Epithelial cell of prostate (primary cell): ENCODE measurements at places on chromosomes 16 and 17.

DNA sequence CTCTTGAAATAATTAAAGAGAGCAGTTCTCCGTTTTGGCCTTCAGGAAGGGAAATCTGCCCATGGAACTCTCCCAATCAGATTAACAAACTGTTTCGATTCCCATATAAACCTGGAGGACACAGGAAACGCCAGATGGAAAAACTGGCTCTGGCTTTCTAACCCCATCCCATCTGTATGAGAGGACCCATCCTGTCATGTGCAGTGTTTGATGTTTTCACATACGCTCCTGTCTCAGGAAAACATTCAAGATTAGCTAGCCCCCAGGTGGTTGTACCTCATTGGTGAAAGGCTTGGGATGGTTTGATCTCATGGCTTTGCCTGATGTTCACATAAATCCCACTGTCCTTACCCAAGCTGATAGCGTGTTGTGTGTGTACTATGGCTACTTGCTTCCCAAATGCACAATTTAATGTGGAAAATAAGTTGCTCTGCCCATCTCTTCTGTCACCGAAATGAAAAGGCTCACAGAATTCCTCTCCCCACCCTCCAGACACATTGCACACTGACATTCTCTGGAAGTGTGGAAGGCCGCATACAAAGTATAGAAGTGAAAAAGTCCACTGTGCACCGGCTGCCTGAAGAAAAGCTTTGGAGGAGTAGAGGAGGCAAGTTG is 18.2 kb upstream of the ERN1 start:
- no peak for DNase-seq

DNA sequence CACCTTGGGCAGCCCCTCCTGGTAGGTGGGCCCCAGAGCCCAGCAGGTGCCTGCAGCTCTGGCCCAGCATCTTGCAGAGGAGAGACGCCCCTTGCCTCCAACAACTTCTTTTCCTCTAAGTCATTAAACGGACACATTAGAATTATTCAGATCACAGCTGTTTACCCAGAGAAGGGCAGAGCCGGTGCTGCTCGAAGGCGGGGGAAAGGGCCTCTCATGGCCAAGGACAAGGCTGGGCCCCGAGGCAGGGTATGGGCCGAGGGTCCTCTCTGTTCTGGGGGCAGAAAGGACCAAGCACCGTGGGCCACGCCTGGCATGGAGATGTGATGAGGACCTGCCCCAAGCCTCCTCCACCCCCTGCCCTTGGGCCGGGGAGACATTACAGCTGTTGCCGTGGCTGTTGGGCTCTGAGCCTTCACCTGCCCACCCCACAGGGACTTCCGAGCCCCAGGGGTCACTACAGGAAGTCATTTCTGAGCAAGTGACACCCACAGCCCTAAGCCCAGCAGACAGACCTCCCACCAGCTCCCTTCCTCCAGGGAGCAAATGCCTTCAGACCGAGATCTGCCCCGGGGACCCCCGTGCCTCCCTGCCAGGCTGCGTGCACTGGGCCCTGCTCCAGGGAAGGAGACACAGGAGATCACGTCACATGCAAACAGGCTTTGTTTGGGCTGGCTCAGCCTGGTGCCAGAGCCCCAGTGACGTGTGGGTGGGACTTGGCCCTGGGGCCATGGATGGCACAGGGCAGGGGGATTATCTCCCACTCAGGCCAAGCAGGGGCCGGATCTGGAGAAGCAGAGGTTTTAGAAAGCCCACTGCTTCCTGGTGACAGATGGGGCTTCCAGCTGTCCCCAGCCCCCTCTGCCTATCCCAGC is 699 bp upstream of the PVALEF start:
- no peak for DNase-seq

DNA sequence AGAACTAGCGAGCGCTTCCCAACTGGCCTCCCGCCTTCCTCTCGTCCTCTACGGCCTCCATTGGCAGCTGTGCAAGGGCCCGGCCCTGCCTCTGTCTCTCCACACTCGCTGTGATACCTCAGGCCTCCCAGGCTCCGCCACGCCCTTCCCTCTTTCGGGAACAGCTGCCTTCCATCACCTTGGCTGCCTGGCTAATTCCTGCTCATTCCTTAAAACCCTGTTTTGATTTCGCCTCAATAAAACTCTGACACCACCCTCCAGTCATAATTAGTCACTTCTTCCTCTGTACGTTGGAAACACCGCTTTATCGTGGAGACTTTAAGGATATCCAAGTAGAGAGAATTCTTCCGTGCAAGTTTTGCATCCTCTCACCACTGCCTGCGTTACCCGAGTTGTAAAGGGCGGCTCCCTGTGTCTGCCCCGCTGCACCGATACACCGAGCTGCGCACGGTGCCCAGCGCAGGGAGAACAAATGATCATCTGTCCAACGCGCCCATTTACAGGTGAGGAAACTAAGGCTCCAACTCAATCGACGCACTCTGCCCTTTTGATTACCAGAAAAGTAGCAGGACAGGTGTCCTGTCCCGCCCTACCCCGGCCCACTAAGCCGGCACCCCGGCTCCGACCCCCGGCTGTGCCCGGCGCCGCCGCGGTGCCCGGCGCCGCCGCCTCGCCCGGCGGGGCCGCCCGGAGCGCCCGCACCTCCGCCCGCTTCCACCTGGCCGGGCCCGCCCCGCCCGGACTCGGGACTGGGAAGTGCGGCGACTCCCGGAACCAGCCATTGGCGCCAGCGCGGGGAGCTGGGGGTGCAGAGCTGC is 139.7 kb downstream of the SEC14L1 start:
- DNase-seq = peak; percentile 64

GRCh38 chr17:44887971-44888954 is 11.0 kb downstream of the EFTUD2 start:
- no peak for DNase-seq

GRCh38 chr17:78999056-78999768 is 10.4 kb downstream of the CANT1 start:
- no peak for DNase-seq

GRCh38 chr17:2749784-2750181 is 331 bp upstream of the CCDC92B start:
- DNase-seq = no peak

GRCh38 chr16:2963074-2963722 is 877 bp upstream of the KREMEN2 start:
- no peak for DNase-seq

- no peak for DNase-seq
These were observed 493.9 kb downstream of the WWOX start for GRCh38 chr16:78593352-78593751.

DNA sequence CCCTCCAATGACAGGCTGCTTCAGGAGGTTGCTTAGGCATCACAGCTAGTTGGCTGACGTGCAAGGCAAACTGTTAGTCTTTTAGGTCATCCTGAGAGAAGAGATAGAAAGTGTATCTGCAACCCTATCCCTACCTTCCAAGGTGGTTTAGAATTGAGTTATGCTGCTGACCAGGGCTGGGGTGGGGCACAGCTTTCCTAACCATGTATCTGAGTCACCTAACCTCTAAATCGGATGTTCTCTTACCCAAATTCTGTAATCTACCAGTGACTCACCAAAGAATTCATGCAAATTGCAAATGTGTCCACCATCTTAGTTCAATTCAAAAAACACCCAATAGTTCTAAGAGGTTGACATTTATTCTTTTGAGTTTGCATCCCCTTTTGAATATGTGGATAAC is 107.2 kb upstream of the DYNLRB2 start:
- DNase-seq = peak; percentile 10

- DNase-seq = no peak
These were observed 285.8 kb upstream of the DYNLRB2 start for GRCh38 chr16:80254970-80255369.

DNA sequence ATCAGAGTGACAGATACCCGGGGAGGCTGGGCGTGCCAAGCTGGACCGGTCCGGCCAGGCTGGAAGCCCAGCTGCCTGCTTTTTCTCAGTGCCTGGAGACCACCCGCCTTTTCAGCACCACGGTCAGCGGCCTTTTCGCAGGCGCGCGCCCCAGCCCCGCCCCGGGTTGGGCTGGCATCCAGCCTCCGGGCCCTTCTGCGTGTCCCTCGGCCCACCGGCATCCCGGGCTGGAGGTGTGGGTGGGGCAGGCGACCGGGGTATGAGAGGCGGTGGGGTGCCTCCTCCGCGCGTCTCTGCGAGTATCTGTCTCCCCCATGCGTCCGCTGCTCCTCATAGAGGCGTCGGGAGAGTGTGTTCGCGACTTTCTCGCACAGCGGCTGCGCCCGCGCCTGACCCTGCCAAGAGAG is 102.5 kb downstream of the MRM1 start:
- no peak for DNase-seq

DNA sequence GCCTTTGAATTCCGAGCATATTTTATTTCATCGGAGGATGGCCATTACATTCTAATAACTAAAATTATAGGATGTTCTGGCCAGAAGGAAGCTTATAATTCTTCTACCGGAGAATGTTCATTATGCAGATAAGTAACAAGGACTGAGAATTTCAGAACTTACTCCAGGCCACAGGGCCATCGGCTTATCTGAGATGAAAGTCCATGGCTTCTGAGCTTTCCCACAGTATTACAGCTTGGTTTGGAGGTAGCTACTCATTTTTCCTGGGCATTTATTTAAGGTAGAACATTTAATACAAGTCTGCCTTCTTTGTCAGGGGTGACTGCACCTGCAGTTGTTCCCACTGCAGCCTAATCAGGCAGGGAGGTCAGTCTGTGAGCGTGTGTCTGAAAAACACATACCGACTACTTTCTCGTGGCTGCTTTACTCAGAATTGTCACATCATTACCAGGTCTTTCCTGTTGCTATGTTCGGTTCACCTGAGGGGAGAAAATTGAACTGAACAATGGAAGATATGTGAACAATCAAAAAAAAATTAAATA is 219.7 kb upstream of the CPHXL start:
- DNase-seq = no peak

DNA sequence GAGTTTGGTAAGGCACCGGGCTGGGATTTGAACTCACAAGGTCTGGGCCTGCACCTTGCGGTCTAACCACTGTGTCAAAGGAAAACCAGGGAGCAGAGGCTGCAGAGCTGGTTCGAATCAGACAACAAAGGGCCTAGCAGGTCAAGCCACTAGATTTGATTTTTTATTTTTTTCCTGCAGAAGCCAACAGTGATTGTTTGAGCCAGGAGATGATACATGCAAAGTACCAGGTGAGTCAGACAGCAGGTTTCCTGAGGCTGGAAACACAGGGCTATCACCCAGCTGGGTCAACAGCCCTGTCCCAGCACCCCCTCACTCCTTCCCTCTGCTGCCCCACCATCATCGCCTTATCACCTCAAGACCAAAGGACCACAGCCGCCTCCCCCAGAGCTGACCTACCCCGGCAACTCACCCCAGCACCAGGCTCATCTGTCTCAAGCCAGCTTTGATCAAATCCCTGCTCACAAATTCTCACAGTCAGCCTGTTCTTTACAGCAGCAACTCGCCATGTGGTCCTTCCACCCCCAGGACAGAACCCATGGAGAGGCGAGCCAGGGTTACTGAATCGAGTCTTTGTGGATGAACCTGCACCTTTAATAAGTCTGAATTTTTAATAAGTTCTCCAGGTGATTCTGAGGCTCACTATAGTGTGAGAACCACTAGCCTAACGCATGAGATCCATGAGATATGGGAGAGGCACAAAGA is 13.0 kb upstream of the KRT19 start:
- DNase-seq = no peak
